Right renal cortex interstitium (tissue), 3 donors: ENCODE measurements at places on chromosomes 2 and 18. TPM values are rescaled to one million over a fixed set of nuclear protein-coding genes. Genes with fewer than 3 reads are reported as not detected.

The UPP2 gene
- polyA plus RNA-seq, result 12.3 TPM

The GATA6 gene
- 8.7 TPM for polyA plus RNA-seq

DNA sequence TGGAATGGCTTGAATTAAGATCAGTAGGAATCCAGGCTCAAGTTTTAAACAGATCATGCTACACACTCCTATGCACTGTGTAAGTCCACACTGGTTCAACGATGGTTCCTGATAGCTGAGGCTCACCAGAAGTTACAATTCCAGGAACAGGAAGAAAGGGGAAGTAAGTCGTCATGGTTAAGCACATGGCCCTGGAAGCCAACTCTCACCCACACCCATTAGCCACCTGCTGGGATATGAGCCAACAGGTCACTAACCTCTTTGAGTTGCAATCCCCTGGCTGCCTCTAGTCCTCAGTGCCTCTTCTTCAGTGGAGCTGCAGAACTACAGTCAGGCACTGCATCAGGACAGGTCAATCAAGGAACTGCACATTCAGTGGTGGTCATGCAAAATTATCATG, 133.5 kb downstream of the TMEM182 start:
- no peak for DNase-seq

- DNase-seq, result no peak
These were observed 560.1 kb upstream of the FSHR start for GRCh38 chr2:49714454-49714853.

The SIX2 gene
- polyA plus RNA-seq, result 19.9 TPM
